ENCODE measurements at places on chromosomes 3 and 15.

GRCh38 chr3:25843332-25843731 lies 53.4 kb downstream of the OXSM start:
- no peak for DNase-seq

GRCh38 chr3:37763309-37763708 lies 98.4 kb upstream of the CTDSPL start:
- no peak for DNase-seq

DNA sequence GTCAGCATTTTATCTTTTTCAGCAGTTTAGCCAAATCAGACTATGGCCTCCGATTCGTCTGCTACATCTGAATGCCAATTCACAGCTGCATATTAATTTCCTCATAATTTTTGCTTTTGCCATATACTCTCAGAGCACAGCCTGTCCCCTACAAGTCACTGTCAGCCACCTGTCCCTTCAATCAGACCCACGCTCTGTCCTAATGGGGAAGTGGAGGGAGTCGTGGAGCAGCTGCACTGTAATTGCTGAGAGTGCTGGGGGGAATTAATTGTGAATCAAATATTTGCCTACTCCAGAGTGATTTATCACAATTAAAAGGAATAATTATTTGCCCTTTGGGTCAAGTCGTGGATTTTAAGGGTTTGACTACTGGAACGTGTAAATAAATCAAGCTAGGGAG lies 75.5 kb downstream of the EBLN2 start:
- no peak for DNase-seq

DNA sequence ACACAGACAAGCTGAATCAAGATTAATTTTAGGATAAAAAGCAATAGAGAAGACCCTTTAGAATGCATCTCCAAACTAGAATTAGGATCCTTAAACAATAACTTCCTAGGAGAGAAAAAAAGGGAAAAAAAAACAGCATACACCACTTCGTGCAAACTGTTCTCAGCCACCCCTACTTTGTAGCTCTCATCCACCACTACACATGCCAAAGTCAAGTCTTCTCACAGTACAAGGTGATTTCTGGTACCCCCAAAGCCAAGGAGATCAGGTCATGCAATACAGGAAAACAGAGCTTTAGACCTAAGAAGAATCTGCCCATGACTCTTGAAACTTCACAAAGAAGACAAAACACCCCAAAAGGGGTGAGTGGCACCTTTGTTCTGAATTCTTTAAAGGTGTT lies 166.9 kb downstream of the SUCNR1 start:
- no peak for DNase-seq

DNA sequence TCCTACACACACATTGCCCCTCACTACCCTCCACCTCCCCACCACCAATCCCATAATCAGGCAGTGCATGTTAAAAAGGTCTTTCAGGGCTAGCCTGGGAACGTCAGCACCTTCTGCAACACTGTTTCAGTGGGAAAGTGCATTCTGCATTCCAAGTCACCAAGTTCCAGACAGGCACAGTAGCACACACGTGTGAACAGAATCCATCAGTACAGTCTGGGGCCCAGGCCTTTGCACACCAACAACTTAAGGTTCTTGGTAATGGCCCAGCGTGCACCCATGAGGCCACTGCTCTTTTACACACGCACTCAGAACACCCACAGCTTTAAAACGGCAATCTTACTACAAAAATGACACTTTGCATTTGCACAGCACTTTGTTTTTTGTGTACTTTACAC lies 1.2 kb downstream of the ANXA2 start:
- no peak for DNase-seq

DNA sequence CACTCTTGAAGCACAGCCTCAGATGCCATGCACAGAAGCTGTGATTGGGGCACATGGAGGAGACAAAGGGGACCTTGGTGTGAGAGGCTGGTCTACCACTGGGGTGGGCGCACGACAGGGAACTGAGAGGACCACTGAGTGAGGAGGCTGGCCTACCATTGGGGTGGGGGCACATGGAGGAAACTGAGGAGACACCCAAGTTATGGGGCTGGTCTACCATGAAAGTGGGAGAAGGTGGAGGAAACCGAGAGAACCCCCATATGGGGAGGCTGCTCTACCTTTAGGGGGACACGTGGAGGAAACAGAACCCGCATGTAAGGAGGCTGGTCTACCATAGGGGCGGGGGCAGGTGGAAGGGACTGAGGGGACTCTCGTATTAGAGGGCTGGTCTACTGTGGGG lies 153.4 kb downstream of the FBLN2 start:
- no peak for DNase-seq

DNA sequence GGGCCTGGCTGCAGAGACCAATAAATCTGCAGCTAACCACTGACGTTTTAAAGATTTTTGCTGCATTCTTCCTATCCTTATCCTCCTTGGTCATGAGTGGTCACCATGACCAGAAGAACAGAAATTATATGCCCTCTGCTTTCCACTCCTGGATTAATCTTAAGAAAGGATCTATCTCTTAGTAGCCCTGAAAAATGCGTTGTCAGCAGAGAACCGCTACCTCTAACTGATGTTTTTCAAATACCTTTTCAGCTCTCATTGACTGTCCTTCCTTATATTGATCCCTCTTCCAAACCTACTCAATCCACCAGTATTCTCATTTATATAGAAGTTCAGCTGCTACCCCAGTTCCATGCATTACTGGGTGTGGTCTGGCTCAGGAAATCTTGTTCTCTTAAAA lies 610.1 kb downstream of the MECOM start:
- no peak for DNase-seq

GRCh38 chr3:124063197-124063909 lies 71.4 kb upstream of the ROPN1 start:
- DNase-seq = peak; percentile 11

- no peak for DNase-seq
Measured at GRCh38 chr15:73694419-73694818, 10.2 kb downstream of the CD276 start.

GRCh38 chr3:171186817-171187500 lies 160.4 kb upstream of the SLC2A2 start:
- no peak for DNase-seq

DNA sequence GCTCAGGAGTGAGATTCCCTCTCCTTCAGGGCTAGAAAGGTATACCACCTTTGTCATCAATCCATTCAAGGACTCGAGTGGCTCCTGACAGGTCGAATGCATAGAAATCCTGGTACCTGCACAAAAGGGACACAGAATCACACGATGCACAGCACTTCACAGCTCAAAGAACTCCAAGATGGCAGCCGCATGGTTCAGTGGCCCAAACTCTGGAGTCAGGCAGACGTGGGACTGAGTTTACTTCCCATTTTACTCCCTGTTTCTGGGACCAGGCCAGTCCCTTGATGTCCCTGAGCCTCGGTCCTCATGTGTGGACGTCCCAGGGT lies 536 bp downstream of the WDR73 start:
- no peak for DNase-seq

- DNase-seq = no peak
Measured at GRCh38 chr15:25088261-25088790, 133.5 kb downstream of the SNRPN start.

- DNase-seq = no peak
Measured at GRCh38 chr3:40847551-40847992, 322.8 kb downstream of the ZNF621 start.

- DNase-seq = no peak
Measured at GRCh38 chr3:137765310-137766033, 1.4 kb downstream of the SOX14 start.

DNA sequence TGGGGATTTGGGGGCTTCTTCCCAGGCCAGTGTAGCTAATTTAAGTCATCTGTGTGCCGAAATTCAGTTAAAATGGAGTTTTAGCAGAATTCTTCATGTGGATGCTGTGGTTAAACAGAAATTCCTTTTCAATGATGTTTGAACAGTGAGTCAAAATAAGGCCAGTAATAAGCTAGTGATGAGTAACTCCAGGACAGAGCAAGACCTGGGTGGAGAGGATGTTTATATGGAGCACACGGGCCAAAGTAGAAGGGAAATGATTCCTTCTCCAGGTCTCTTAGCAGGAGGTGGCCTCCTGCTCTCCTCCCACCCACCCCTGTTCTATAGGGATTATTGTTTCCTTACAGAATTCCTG lies 31.9 kb upstream of the UACA start:
- DNase-seq = peak; percentile 85

GRCh38 chr3:46579756-46580286 lies 13.7 kb upstream of the LRRC2 start:
- DNase-seq = no peak

GRCh38 chr3:175619369-175619768 lies 760.2 kb downstream of the NAALADL2 start:
- no peak for DNase-seq

DNA sequence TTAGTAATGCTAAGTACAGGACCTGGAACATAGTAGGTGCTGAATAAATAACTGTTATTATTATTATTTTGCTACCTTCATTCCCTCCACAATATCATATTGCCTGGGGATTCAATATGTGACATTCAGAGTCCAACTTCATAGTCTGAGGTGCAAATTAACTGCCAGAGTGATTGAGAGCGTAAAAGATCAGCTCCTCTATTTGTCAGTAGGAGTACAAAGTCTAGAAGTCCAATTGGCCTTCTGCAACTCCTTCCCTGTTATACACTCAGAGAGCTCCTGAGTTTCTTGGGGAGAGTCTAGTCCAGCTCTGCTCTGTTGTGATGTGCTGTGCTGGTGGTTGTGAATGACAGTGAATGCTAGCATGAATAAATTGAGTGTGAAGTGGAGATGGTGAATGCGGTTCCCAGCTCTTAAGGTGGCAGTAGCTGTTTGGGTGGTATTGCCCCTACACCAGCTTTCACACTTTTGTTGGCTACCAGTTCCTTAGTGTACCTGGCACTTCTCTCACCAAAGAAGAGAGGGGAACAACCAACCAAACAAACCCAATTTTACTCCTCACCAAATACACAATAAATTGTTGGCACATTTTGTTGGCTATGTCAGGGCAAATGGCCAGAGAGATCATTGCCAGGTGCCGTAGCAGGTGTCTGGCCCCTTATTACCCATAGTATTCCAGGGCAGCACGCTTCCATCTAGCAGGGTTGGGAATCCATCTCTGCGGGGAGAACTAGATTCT lies 270.1 kb upstream of the TBL1XR1 start:
- no peak for DNase-seq

DNA sequence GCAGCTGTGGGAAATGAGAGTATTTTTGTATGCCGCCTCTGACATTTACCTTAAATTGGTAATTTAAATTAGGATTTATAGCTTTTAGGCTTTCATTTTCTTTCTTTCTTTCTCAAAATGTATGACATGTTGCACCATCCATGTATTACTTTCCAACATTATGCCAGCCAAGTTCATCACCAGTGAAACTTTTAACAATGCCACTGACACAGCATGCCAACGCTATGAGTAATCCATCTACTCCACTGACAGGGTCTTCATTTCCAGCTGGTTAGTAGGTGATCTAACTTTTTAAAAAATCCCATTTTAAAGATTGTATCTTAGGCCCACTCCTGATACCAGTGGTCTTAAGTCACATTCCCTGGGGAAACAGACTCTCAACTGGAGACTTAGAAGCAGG lies 21.8 kb upstream of the CLDN16 start:
- DNase-seq = no peak

GRCh38 chr15:62348623-62349022 lies 183.5 kb upstream of the C2CD4B start:
- no peak for DNase-seq

DNA sequence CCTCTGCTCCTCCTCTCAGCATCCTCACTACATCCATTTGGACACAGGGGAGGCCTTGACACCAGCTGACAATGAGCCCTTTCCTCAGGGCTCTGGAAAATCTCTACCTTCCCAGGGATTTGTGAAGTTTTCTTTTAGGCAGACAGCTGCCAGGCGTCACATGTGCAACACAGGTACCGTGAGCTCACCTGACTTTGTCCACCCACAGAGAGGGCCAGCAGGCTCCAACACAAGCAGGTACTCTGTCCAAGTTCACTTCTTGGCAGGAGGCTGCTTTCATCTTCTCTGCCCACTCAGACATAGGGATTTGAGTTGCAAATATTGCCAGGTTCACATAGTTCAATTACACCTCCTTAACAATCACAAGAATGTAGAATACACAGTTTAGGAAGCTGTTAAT lies 15.3 kb upstream of the MINAR1 start:
- DNase-seq = no peak

DNA sequence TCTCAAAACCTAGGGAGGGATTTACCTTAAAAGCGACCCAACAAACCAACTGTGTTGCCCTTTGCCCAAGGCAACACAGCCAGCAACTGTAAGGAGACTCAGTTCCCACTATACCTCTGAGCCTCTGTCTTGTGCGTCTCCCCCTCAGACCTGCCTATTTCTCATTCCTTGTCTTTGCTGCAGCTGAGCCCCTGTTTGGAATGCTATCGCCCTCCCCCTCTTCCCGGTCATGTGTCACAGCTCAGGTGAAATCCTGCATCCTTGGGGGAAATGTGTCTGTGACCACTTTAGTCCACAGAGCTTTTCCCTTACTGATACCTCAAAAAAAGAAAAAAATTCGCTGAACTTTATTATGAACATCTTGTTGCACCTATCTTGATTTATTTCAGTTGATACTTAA lies 52.0 kb upstream of the LRIG1 start:
- no peak for DNase-seq

- no peak for DNase-seq
Measured at GRCh38 chr3:148682997-148683396, 14.7 kb upstream of the AGTR1 start.

GRCh38 chr15:69903470-69904469 lies 193.9 kb downstream of the TLE3 start:
- peak; percentile 11 for DNase-seq

DNA sequence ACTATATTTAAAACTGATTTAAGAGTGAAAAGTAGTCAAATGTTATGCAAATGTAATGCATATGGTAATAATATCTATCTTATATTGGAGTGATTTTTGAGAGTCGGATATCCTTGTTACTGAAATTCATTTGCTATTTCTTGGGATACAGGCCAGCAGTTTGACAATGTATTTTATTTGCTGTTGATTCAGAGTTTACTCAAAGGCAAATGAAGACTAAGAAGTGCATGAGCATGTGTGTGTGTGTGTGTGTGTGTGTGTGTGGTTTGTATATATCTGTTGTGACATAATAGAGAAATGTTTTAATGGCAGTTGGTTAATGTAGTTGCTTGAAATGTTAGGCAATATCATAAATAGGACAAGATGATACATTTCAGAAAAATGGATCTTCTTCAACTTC lies 39.0 kb downstream of the UNC13C start:
- DNase-seq = no peak

DNA sequence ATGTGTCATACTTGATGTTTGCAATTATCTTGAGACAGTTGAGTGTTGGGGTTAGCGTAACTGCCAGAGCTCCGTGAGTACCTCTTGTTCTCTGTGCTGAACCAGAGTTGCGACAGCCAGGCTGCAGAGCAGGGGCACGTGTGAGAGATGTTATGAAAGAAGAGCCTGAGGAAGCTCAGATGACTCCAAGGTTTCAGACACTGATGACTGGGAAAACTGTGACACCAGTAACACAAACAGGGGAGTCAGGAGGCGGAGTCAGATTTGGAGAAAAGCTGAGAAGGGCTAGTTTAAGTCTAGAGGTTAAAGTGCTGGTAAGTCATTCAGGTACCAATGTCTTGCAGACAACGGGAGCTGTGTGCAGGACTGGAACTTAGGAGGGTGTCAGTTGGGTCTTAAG lies 45.0 kb downstream of the BLM start:
- peak; percentile 48 for DNase-seq

All from GM04503 (cell line).